ENCODE measurements at places on chromosomes 3 and 15.

DNA sequence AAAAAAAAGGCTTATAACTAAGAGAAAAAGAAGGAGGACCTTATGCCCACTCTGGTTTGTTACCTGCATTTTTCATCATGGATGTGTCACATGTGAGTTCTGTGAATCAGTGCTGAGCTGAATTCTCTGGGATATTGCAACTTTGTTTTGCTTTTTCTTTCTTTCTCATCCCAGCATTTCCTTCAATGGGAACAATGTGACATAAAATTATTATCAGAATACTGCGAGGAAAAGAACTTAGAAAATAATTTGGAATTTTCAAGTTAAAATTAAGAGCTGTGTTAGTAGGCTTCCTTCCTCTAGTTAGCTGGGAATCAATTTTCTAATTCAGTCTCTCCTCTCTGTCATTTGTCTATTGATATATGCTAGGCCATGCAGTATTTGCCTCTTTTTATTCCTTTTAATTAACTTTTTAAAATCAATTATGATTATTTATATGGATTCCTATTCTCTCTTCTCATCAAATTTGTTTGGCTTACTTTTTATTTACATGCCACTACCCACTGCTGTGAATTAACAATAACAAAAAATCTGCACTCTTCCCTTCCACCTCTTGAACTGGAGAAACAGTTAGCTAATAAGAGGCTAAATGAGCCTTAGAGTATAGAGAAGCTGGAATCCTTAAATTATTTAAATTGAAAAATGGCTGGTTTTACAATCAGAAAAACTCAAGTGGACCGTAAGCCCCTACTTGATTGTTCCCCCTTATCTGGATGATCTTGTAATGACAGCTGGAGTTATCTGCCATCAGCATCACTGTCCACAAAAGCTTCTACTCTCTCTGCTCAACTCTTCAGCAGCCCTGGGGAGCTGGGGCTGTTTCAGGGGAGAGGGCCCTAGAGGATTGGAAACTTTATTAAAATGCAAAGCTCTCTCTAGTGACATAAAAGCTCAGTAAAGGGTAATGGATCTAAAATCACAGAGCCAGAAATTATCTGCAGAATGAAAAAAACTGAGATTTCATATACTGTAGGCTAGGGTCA is 95.3 kb upstream of the SOX2 start:
- no peak for DNase-seq
- H3K36me3 ChIP-seq, result no peaks in the 10 kb centered on the region

- H3K27ac ChIP-seq, result no peak overlapping the region
- H3K4me1 ChIP-seq, result no peaks in the 10 kb centered on the region
- H3K27me3 ChIP-seq, result no peaks in the 10 kb centered on the region
- H3K4me3 ChIP-seq, result no peak overlapping the region
Measured at GRCh38 chr15:57500979-57501576, 90.6 kb upstream of the MYZAP start.

- no peaks in the 10 kb centered on the region for H3K4me1 ChIP-seq
- H3K27ac ChIP-seq, result no peak overlapping the region
- H3K27me3 ChIP-seq, result peaks cover 1% of the 10 kb centered on the region
Measured at GRCh38 chr15:76431971-76432370, 95.4 kb downstream of the ISL2 start.

- no peak overlapping the region for H3K4me3 ChIP-seq
- no peak overlapping the region for H3K27ac ChIP-seq
- no peak for DNase-seq
Measured at GRCh38 chr3:60226912-60227311, 1024.3 kb downstream of the FHIT start.

DNA sequence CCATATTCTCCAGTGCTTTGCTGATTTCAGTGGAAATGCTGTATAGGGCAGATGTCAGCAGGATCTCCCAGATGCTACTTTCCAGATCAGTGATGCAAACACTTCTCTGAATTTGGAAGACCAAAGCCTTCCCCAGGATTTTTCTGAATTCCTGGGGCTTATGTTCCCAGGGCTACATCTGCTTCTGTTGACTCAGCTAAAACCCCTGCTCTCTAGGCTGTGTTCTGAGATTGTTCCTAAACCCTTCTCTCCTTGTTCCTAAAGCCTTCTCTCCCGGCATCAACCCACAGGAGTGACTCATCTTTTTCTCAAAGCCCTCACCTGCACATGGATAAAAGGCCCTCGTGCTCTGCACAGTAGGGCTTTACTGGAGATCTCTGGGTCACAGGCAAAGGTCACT is 35.5 kb downstream of the FAH start:
- peaks cover 1% of the 10 kb centered on the region for H3K27me3 ChIP-seq
- no peak for DNase-seq
- no peaks in the 10 kb centered on the region for H3K4me1 ChIP-seq
- H3K27ac ChIP-seq, result no peak overlapping the region
- no peak overlapping the region for H3K4me3 ChIP-seq

DNA sequence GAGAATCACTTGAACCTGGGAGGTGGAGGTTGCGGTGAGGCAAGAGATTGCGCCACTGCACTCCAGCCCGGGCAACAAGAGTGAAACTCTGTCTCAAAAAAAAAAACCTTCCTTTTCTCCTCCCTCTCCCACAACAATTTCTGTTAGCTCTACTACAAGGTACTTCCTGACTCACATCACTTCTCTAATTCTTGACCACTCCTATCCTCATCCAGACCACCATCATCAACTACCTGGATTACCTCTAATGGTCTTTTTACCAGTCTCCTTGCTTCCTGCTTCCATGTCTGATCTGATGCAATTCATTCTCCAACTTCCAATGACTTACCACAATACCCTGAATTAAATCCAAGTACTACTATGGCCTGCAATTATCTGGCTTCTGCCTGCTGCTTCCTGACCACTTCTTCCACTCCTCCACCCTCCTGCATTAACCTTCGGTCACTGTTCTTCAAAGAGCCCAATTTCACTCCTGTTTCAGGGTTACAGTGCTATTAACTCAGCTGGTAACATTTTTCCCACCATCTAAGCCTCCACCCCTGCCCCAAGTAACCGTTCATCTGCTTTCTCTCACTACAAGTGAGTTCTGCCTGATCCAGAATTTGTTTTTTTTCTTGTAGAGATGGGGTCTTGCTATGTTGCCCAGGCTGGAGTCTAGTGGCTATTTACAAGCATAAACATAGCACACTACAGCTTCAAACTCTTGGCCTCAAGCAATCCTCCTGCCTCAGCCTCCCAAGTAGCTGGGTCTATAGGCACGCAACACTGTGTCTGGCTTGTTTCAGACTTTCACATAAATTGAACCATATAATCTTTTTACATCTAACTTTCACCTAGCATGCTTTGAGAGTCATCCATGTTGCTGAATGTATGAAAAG is 27.8 kb downstream of the DCAF1 start:
- no peak overlapping the region for H3K4me3 ChIP-seq
- H3K36me3 ChIP-seq, result peaks cover 12% of the 10 kb centered on the region
- peaks cover 1% of the 10 kb centered on the region for H3K4me1 ChIP-seq

- DNase-seq, result no peak
- H3K36me3 ChIP-seq, result no peaks in the 10 kb centered on the region
- peak within 1 kb of the TSS; percentile 79 for H3K4me3 ChIP-seq
- H3K27ac ChIP-seq, result peak within 1 kb of the TSS; percentile 45
Measured at GRCh38 chr3:42653560-42654330, at the start of gene ZBTB47. ZBTB47 (plus strand) TSS chr3:42653697; CDS start chr3:42658356, 4,659 bp downstream.

Measured in immature natural killer cell (primary cell).